Naive thymus-derived CD8-positive, alpha-beta T cell (primary cell): ENCODE measurements at places on chromosomes 7 and 10. TPM values are rescaled to one million over a fixed set of nuclear protein-coding genes. Genes with fewer than 3 reads are reported as not detected.

The LHFPL3 gene
- not detected for total RNA-seq

The IGFBP1 gene
- not detected for total RNA-seq

DNA sequence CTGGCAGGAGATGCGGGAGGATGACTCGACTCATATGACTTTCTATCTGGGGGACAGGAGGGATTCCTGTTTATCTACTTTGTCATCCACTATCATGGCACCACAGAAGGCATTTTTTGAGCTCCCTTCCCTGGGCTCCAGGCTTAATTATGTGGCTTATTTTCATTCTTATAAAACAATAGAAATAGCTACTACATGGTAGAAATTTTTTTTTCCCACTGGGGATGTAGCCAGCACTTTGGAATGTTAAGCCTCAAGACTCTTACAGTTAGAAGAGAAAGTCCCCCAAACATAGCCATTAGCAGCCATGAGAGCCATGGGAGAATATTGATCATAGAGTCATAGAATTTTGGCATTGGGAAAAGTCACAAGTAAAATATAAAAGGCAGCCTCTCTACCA, 14.6 kb upstream of the FAM180A start:
- no peak for DNase-seq

DNA sequence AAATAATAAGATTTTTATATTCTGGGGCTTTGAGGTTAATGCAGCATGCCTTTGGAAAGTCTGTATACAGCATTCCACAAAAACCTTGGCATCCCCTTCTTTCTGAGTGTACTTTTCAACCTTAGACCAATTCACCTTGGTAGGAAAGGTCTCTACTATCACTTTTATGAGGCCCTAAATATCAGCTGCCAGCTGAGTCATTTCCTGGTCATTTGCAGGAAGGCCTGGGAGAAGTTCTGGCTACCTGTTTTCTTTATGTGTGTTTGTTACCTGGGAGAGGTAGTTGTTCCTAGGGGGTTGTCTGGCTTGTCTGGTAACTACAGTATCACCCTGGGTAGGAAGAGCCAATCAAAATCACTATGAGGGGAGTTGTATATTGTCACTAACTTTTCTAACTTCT, 4.1 kb downstream of the SPAM1 start:
- DNase-seq = no peak

DNA sequence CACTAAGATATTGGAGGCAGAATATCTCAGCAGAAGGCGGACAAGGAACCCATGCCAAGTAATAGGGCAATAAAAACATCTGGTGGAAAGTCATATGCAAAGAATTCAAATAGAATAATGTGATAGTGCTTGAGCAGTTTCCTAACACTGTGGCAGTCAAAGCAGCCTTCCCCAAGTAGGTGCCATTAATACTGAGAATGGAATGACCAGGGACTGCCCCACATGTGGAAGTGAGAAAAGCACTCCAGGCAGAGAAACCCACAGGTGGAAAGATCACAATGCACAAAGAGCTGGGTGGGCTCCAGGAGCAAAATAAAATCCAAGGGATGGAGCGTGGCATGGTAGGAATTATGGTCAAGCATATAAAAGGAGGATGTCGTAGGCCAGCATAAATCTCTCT, 64.4 kb upstream of the NME8 start:
- no peak for DNase-seq

DNA sequence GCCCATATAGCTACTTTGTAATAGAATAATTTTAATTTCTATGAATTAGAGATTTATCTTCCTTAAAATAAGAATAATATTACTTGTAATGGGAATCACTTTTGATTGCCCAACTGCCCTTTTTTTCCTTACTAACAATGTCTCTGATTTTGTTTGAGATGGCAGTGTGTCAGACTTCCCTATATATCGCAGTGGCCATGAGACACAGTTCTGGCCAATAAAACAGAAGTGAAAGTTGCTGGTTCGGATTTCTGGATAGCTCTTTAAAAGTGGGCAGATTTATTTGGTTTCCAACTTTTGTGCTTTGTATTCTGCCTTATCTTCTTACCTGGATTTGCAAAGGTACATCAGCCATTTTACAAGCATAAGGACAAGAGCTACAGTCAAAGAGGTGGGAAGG, 170.2 kb downstream of the PPP1R17 start:
- no peak for DNase-seq
